ENCODE measurements at places on chromosomes 4 and X.

DNA sequence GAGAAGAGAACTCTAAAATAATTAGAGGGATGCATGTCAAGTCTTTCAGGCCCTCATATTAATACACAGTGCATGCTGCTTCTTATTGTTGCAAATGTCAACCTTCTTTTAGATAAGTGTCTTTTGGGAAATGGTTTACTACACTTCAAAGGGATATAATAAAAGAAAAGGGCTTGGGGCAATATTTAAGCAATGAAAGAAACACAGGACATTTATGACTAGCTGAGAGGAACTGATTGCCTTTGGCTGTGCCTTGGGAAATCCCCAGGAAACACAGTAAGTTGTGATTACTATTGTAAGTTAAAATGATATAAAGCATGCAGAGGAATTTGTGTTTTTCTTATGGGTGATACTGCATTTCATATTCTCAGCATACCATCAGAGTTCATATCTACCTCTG is 1036.2 kb upstream of the GRID2 start:
- DNase-seq, result no peak

DNA sequence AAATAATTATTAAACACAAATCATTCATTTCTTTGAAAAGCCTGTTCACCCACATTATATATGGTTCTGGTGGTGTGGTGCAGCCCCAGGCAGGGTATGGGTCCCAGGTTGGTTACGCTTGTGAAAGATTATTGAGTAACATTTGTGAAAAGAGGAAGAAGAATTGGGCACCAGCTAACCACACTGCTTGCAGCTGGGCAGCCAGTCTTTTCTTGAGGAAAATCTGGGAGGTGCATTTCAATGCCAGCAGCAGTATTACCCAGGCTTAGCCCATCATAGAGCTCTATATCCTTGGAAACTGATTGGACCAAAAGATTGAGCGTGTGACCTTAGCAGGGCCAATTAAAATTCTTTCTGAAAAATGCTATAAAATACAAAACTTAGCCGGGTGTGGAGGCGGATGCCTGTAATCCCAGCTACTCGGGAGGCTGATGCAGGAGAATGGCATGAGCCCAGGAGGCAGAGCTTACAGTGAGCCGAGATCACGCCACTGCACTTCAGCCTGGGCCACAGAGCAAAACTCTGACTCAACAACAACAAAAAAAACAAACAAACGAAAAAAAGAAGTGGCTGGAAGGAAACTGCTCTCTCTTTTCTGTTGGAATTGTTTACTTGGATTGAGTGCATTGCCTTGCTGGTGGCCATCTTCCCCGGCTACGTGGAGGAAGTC is 9.7 kb upstream of the PLAC8 start:
- no peak for DNase-seq

DNA sequence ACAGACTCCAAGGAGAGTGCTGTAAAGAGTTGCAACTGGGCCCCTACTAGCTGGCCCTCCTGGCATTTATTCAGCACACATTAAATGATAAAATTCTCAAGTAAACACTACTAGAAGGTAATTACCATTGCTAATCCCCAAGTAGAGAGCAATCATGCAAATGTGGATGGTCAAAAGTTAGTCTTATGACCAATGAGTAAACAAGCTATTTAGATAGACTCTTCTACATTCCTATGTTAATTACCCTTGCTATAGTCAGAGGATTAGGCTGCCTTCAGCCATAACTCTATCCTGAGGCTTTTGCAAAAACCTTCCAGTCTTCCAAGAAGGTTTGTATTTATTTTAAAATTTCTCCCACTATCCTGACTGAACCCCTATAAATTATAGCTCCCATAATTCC is 28.3 kb upstream of the HPGD start:
- DNase-seq, result no peak

DNA sequence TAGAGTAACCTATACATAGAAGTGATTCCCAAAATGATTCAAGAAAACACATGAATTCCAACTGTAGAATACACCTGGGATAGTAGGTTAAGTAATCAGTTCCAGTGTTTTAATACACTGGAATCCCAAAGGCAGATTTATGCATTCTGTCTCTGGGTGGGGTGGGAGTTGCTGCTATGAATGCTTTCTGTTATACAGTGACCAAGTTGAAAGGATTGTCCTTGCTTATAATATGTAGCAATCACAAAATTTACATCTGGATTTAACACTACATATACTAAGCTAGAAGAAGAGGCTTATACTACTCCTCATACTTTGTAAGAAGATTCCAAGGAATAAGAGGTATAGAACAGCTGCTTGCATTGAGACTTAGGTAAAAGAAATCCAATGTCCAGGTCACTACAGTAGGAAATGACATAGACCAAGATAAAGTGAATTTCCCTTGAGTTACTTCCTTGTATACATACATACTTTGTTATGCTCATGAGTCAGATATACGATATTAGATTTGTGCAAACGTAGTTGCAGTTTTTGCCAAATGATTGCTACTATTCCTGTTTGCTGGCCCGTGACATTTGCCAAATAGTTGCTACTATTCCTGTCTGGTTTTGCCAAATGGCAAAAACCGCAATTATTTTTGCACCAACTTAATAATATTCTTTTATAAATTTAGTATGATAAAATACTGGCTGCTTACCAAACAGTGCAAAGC is 210.5 kb upstream of the DIAPH2 start:
- no peak for DNase-seq

DNA sequence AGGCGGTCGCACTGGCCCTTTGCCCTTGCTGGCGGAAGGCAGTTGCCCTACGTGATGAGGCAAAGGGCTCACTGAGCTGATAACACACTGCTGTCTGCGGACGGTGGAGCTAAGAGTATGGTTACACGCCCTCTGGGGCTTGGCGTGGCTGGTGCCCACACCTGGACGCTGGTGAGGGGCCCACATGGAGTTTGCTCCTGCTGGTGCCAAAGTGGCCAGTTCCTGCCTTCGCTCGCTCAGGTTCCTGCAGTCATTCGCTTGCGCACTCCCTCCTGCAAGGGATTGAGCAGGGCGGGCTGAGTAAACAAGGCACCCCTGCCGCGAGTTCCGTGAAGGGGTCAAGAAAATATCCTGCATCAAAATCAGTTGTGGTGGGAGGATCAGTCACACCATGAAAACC is 18.4 kb downstream of the SPARCL1 start:
- DNase-seq, result no peak

GRCh38 chrX:48474127-48474526 is 1.9 kb upstream of the FTSJ1 start:
- DNase-seq, result no peak

- no peak for DNase-seq
Measured at GRCh38 chr4:145520172-145520571, 38.5 kb downstream of the SMAD1 start.

GRCh38 chrX:153519569-153520286 is 2.3 kb downstream of the ATP2B3 start:
- DNase-seq, result no peak

GRCh38 chrX:1928805-1929204 is 313.9 kb downstream of the ASMT start:
- no peak for DNase-seq

DNA sequence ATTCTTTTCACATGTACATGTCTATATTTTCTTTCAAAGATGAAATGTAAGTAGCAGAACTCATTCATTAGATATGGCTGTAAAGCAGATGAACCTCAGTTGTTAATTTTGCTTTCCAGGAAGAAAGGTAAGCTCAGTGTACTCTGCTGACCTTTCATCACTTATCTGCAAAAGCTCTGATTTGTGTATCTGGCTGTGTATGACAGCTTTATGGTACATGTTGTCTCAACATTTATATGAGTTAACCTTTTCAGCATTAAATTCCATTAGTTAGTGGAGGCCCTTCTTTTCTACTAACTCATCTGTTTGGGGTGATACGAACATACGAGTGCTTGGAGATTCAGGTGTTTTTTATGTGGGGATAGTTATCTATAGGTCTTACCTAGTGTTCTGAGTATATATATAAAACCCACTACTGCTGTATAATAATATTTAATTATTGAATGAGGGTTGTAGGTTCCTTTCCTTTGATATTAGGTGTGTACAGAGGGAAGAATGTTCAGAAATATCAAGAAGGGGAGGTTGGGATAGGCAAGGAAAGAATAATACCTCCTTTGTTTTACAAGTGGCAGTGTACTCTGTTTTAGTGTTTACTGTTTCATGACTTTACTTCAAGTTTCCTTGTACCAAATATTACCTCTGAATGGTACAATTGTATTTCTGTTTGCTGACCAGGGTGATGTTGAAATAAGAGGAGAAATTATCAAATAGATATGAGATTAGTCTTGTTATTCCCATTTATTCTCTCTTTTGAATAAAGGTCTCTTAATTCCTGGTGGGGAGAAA is 395.5 kb downstream of the ARHGAP24 start:
- no peak for DNase-seq

- DNase-seq, result no peak
Measured at GRCh38 chr4:120617171-120617570, 305.4 kb downstream of the PRDM5 start.

- peak; percentile 46 for DNase-seq
Measured at GRCh38 chrX:47145395-47146120, 537 bp downstream of the RBM10 start.

- DNase-seq, result no peak
Measured at GRCh38 chr4:39565878-39566600, 38.8 kb upstream of the UGDH start.

- DNase-seq, result peak; percentile 9
Measured at GRCh38 chrX:48573690-48574269, 504 bp upstream of the RBM3 start.

- DNase-seq, result no peak
Measured at GRCh38 chrX:103453655-103454054, 65.6 kb downstream of the RAB40A start.
